Aorta (tissue), 5 donors: ENCODE measurements at places on chromosomes 5 and 9. TPM values are rescaled to one million over a fixed set of nuclear protein-coding genes. Genes with fewer than 3 reads are reported as not detected.

PCDHGB1 gene
- 0.75 TPM for polyA plus RNA-seq

CCDC171 gene
- 1.0 TPM for polyA plus RNA-seq

GIN1 gene
- 4.2 TPM for polyA plus RNA-seq

KIF24 gene
- 0.10 TPM for polyA plus RNA-seq

PCDHGB5 gene
- polyA plus RNA-seq: 2.0 TPM

PCDHGA12 gene
- polyA plus RNA-seq: 2.5 TPM

CCDC192 gene
- polyA plus RNA-seq: not detected

C1QTNF2 gene
- polyA plus RNA-seq: 8.2 TPM

IL12B gene
- not detected for polyA plus RNA-seq

MZB1 gene
- 0.64 TPM for polyA plus RNA-seq

TMC1 gene
- not detected for polyA plus RNA-seq

FOXI1 gene
- not detected for polyA plus RNA-seq

GABRP gene
- not detected for polyA plus RNA-seq

HINT2 gene
- 61.5 TPM for polyA plus RNA-seq

RLN1 gene
- polyA plus RNA-seq: not detected

MTAP gene
- 4.0 TPM for polyA plus RNA-seq

SLC6A3 gene
- polyA plus RNA-seq: not detected

CCT5 gene
- polyA plus RNA-seq: 72.1 TPM

CSF2 gene
- not detected for polyA plus RNA-seq

NUDT2 gene
- polyA plus RNA-seq: 27.4 TPM

GAS1 gene
- polyA plus RNA-seq: 3.6 TPM

S1PR3 gene
- polyA plus RNA-seq: 31.1 TPM

DOCK8 gene
- polyA plus RNA-seq: 2.9 TPM

MARCOL gene
- polyA plus RNA-seq: not detected

PCDHB3 gene
- polyA plus RNA-seq: 0.25 TPM

SPATA31A3 gene
- not detected for polyA plus RNA-seq

SH3GL2 gene
- 0.10 TPM for polyA plus RNA-seq

IFNA8 gene
- not detected for polyA plus RNA-seq

GCNT4 gene
- polyA plus RNA-seq: 2.8 TPM

LCP2 gene
- 2.1 TPM for polyA plus RNA-seq

SMAD5 gene
- 11.9 TPM for polyA plus RNA-seq

DRD1 gene
- polyA plus RNA-seq: 0.13 TPM

CDH9 gene
- polyA plus RNA-seq: not detected

PCDHA13 gene
- not detected for polyA plus RNA-seq

ERGIC1 gene
- 125 TPM for polyA plus RNA-seq

LIX1 gene
- not detected for polyA plus RNA-seq

TAF1L gene
- polyA plus RNA-seq: 0.13 TPM

GRXCR2 gene
- polyA plus RNA-seq: not detected
